Stimulated activated CD4-positive, alpha-beta T cell treated with anti-CD3 and anti-CD28 coated beads, TNF-alpha, amount 100 ng/mL, for 48 hours (primary cell): ENCODE measurements at places on chromosomes 5 and 9.
A peak's percentile ranks its signal among the peaks of the same experiment; 100 is the strongest.

GRCh38 chr9:133807818-133808217 lies 69.7 kb upstream of the SARDH start:
- DNase-seq: no peak

GRCh38 chr5:132546108-132546507 lies 2.8 kb upstream of the IL5 start:
- peak; percentile 31 for DNase-seq

GRCh38 chr5:1394881-1395860 lies 50.1 kb downstream of the SLC6A3 start:
- no peak for DNase-seq

DNA sequence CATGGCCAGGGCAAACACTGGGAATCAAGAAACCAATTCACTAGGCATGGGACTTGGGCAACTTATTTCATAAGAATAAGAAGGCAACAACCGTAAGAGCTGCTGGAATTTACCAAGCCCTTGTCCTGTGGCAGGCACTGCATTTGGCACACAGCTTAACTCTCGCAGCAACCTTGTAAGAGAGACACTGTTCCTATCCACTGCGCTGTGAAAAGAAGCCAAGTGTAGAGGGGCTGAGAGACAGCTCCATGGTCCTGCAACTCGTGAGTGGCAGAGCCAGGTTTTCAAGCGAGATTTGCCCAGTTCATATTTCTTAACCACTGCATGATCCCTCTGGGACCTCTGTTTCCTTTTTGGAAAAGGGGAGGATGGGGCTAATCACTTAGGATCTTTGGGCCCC lies 129.3 kb upstream of the STC2 start:
- no peak for DNase-seq

DNA sequence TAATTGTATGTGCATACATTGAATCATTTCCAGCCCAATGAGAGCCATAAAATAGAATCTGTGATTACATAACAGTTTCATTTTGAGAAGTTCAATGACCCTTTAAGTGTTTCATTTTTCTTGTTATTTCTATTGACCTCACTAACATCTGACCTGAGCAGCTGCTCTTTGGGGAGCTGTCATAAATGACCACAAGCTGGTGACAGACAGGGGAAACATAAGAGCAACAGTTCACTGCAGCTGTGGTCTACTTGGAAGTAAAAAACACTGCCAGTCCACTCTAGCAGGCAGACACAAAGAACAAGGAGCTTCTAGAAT lies 265.4 kb downstream of the DTWD2 start:
- DNase-seq: no peak

- DNase-seq: no peak
These were observed 42.8 kb upstream of the GDNF start for GRCh38 chr5:37882636-37883035.

DNA sequence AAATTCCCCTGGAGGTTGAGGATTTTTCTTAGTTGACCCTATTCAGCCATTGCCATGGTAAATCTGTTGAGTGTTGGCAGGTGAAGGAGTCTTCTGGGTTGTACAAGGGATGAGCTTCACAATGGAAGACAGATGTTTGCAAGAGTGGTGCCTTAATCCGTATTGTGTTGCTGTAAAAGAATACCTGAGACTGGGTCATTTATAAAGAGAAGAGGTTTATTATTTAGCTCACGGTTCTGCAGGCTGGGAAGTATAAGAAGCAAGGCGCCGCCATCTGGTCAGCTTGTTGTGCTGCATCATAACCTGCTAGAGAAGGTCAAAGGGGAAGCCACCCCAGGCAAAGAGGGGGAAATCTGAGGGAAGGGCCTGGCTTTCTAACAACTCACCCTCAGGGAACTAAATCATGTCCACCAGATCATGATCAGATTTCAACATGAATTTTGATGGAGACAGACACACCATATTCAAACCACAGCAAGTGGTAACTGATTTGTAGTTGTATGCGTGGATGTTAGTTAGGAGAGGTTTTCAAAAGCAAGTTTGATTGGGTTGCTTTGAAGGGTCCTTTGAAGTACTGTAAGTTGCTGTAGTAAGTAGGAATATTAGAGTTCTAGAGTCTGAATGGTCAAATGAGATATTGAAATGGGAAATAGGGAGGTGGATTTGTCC lies 2.5 kb downstream of the TNPO1 start:
- DNase-seq: peak; percentile 16

DNA sequence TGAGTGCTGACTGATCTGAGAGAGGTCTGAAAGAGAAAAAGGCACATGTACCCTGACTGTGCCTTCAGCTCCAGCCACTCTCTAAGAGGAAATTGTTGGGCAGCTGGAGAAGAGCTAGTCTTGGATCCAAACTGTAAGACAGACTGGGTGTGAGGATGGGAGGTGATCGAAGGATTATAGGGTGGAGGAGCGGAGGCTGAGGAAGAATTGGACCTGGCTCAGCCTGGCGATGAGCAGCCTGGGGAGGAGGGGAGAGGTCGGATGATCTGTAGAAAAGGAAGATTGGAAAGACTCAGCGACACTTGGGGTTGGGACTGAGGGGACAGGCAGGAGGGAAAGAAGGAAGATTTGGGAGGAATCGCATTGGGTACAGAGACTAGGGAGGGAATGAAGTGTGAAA lies 98.6 kb upstream of the SLC25A48 start:
- no peak for DNase-seq

GRCh38 chr5:10746711-10747110 lies 14.3 kb downstream of the DAP start:
- no peak for DNase-seq

DNA sequence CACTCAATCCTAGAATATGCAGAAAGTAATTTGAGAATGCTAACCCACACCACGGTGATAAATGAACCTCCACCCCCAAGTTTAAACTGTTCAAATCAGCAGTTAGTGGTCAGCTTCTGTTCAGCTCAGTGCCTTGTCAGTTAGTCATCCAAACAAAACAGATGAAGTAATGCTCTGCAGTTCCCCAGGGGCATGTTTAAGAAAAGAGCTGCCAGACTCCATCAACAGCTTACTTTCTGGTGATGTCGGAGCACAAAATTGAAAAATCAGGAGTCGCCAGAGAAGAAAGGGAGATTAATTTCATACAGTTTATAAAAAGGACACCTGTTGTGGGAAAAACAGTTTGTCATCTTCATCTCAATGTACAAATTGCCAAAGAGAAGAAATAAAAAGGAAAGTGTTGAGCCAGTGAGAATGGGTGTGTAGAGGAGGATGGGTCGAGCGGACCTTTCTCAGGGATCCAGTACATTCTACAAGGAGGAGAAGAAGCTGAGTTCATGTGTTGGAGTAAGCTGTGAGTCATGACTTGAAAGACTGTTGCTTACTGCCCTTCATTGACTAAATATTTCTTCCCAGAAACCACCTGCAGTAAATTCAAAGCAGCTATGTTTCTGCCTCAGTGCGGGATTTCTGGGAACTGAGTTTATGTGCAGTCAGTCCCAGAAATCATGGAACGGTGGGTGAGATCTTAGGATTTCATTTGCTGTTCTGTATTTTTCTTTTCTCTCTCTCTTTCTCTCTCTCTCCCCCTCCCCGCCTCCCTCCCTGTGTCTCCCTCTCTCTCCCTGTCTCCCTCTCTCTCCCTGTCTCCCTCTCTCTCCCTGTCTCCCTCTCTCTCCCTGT lies 13.7 kb downstream of the TRIO start:
- no peak for DNase-seq

GRCh38 chr5:174919351-174919750 lies 195.0 kb downstream of the MSX2 start:
- no peak for DNase-seq

DNA sequence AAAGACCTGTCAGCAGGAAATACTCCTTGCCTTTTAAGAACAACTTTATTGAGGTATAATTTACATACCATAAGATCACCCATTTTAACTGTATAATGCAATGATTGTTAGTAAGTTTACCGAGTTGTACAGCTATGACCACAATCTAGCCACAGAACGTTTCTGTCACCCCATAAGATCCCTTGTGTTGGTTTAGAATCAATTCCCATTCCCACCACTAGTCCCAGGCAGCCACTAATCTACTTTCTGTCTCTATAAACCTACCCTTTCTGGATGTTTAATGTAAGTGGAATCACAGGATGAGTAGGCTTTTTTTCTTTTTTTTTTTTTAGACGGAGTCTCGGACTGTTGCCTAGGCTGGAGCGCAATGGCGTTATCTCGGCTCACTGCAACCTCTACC lies 4.4 kb downstream of the GPR107 start:
- no peak for DNase-seq

DNA sequence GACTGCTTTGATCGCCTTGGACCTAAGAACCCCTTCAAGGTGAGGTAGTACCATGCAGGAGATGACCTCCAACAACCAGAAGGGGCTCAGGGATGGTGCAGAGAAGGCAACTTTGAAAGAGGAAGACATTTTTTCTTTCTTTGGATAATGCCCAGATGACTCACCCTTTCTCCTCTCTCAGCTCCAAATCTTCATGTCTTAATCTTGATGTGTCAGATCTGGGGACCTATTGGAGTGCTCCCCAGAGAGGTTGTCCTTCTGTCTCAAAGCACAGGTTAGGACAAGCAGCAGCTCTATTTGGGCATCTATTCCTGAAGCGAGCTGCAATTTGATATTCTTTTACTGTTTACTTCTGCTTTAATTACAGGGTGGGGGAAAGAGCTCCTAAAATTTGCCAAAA lies 229.9 kb upstream of the MAP3K1 start:
- no peak for DNase-seq

- no peak for DNase-seq
These were observed 149.4 kb downstream of the CD180 start for GRCh38 chr5:67047160-67047559.

GRCh38 chr5:22649074-22649473 lies 204.1 kb downstream of the CDH12 start:
- no peak for DNase-seq

GRCh38 chr9:93057042-93057702 lies 1.3 kb upstream of the SUSD3 start:
- no peak for DNase-seq

DNA sequence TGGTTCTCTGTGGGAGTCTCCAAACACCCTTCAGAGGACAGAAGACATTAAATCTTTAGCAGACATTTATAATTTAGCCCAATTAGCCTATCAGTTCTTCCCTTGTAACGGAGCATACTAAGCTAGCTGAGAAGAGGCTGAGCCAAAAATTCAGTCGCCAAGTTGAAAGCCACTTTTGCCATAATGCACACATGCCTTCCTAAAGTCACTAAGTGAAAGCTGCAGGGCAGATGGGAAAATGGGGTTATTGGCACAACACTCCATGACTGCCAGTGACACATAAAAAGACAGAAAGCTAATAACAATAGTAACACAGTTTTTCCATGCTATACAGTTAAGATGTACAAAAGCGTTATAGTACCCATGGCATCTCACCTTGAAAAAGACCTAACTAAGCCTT lies 176.2 kb downstream of the DIRAS2 start:
- DNase-seq: no peak

- no peak for DNase-seq
These were observed 122.9 kb upstream of the DAB2 start for GRCh38 chr5:39547553-39548154.

DNA sequence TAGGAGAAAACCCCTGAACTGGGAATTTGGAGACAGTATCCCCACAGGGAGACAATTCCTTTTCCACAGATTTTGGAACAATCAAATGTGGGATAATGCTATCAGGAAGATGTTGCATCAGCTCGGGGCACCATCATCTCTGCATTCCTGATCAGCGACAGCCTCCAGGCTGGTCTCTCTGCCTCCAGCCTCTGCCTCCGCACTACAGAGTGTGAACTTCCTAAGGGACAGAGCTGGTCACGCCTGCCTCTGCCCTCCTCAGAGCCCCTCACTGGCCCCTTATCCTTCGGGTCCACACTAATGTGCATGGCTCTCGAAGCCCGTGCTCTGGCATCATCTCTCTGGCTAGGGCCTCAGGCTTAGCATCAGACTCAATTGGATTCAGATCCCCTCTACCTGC lies 8.6 kb downstream of the FOXI1 start:
- no peak for DNase-seq

DNA sequence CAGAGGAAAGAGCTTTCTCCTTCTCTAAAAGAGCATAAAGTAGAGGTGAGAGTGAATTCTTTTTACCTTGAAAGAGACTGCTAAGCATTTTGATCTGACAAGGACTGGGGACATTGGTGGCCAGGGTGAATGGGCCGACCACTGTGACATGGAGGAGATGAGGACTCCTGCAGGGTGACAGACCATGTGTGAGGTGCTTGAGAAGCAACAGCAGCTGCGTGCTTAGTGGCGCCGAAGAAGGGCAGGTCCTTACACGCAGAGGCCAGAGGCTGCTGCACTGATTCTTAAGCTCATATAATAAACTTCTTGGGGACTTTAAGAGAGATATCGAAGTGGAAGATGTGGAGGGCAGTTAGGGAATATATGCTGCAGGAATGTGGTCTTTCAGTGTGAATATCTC lies 8.7 kb upstream of the JAKMIP2 start:
- DNase-seq: no peak

DNA sequence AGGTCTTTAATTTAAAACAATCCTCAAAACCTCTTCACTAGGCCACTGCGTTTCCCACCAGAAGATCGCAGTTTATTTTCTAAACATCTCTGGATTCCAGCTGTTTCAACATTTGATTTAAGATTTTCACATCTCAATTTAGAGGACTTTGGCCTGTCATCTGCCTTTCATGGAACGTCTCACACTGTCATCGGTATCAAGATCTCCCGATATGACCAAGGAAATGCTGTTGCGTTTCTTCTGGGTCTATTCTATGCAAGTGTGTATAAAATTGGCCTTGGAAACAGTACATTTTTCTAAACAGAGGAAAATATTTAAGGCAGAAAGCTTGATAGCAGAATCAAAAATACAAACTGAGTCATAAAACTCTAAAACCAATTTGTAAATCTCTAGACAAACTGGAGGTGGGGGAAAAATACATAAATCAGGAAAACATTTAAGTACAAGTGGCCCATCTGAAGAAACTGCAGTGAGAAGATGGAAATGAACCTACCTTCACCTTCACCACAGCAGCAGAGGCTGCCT lies 53.6 kb upstream of the SIMC1 start:
- DNase-seq: no peak

DNA sequence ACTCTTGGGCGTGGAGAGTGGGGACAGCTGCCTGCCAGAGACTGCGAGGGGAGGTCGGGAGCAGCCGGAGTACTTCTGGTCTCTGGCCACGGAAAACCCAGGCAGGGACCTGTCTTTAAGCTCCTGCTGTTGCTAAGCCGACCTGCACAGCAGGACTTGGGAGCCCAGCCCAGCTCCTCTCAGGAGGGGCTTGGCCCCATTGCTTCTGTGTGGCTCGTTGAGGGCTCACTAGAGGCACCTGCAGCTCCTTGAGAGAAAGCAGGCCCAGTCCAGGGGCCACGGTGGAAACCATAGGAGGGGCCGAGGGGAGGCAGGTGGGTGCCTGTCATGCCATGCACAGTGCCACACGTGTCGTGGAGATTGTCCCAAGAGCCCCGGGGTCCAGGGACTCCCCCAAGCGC lies 3.3 kb upstream of the LCN2 start:
- no peak for DNase-seq

GRCh38 chr9:37977851-37978480 lies 74.0 kb upstream of the SLC25A51 start:
- DNase-seq: no peak
